A172 (cell line): ENCODE measurements at places on chromosomes 11 and 22. TPM values are rescaled to one million over a fixed set of nuclear protein-coding genes. Genes with fewer than 3 reads are reported as not detected.

DNA sequence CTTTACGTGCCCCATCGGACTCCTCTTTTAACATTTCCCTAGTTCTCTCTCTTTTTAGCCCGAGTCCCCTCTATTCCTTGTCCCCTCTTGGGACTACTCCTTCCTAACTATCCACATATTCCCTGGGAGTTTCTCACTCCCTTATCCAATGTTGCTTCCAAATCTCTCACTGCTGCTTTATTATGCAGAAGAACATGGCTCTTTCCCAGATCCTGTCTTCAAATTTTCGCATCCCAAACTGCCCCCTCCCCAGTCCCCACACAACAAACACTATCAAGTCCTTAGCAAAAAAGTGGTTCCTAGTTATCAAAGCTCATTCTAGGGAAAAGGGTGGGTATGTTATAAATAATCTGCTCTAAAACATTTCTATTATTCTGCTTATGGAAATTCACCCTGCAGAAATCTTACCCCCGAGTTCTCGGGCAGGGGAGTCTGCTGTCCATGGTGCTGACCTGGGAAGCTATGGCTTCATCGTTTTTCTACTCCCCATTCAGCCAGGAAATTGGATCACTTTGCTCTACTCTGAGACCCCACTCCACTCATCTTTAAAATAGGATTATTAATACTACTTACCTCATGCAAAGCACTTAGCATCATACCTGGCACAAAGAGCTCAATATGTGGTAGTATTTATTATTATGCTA, 393.5 kb downstream of the BUD13 start:
- DNase-seq = peak; percentile 6

- no peak for DNase-seq
Observed at GRCh38 chr22:28989484-28989883, 72.1 kb downstream of the C22orf31 start.

GRCh38 chr11:34027516-34028408, 23.8 kb upstream of the CAPRIN1 start:
- no peak for DNase-seq

DNA sequence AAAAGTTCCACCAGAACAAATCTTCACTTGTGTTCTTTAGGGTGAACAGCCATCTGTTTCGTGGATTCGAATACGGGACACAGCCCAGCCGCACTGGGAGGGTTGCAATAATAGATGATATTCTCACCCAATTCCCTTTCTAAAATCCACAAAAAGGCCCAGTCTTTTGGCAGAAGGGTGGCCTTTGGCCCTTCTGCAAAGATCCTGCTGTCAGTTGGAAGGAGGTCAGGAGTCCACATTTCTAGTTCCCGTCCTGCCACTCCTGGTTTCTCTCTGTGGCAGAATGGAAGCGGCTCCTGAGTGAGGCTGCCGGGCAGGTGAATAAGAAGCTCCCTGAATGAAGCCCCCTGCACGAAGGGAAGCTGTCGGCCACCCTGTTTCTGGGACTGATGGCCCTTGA, 11.2 kb upstream of the LINC01488 start:
- DNase-seq = no peak

DNA sequence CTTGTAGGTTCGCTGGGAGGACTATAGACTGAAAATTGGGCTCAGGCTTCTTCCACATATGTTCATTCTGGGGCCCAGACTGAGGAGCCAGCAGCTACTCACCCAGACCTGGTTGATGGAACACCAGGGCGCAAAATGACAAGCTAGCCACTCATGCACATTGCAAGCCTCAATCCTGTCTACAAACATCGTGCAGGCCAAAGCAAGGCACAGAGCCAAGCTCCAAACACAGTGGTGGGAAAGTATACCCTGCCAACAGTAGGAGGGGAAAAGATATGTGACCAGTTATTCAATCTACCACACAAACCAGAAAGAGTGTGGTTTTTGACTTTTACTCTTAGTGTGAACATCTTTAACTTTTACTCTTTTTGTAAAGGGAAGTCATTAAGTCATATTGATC, 660.5 kb downstream of the NTM start:
- no peak for DNase-seq

- DNase-seq = peak; percentile 63
Observed at GRCh38 chr11:126817096-126817495, 183.5 kb downstream of the KIRREL3 start.

DNA sequence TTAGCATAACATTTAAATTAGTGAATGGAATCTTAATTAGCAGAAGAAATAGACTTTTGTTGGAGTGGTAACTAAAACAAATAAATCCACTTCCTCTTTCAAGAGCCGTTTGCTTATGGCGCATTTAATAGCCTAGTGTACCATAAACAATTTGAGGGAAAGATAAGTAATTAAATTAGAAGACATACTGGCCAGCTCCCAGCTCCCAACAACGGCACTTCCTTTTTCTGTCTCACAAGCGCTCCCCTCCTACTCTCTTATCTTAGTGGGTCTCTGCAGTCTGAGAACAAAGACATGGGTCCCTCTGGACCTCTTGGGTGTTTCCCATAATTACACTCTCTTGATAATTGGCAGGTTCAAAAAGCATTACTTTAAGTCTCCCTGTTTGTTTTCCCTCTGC, 146.0 kb downstream of the OPCML start:
- no peak for DNase-seq

DNA sequence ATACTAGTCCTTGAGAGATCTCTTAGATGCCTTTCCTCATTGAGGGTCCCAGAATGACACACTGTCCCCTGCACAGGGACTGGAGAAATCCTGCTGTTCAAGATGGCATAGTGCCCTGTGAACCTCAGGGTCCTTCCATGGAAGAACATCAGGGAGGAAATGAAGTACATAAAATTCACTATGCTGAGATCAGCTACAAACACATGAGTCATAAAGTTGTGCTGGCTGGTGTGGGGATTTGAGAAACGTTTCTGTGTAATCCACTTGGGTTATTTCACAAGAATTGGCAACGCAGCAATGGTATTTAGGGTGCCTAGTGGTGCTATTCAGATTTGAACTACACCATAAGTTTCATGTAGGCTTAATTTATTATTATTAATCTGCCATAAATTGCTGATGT, 174.4 kb downstream of the MAML2 start:
- DNase-seq = peak; percentile 23

GRCh38 chr11:40188848-40189247, 1270.6 kb downstream of the LRRC4C start:
- no peak for DNase-seq

- no peak for DNase-seq
Observed at GRCh38 chr11:67452141-67452952, at the start of gene GPR152. TSS of gene GPR152 (minus strand) at chr11:67452729. CDS start at chr11:67452724, 5 bp downstream.

DNA sequence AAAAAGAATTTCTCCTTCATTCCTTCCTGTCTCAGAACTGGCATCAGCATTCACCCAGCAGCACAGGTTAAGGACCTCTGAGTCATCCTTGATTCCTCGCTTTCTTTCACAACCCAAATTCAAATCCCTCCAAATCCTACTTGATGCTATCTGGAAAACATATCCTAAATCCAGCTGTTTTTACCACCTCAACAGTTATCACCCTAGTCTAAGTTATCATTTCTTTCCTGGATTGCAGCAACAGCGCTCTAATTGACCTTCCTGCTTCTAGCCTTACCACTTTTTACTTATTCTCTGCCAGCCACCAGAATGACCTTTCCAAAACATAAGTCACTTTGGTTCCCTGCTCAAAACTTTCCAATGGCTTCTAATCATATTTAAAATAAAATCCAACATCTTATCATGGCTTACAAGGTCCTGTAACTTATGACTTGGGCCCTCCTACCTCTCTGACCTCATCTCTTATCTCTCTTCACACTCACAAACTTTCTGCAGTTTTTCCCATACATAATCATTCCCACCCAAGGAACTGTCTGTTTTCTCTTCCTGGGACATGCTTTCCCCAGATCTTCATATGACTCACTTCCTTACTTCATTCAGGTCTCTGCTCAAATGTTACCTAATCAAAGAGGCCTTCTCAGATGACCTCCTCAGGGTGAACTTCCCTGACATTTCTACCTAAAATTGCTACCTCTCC, 119.4 kb downstream of the TTC28 start:
- DNase-seq = peak; percentile 60

DNA sequence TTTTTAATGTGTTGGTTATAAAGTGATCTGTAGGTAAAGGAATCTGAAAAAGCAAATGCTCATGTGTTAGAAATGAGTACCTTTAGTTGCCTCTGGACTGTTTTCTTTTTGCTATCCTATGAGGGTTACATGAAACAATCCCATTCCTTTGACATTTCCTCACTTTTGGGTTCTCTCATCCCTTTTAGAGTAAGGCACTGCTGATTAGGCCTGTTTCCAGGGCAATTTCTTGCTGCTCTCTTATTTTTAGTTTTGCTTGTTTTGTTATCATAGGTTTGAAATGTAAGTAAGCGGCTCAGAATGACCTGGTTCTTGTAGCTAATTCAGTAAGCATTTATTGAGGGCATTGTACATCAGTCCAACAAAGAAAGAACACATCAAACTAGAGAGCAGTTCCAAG, 138.9 kb downstream of the DDX10 start:
- no peak for DNase-seq

- DNase-seq = peak; percentile 18
Observed at GRCh38 chr22:25514436-25515180, 49.9 kb upstream of the GRK3 start.

DNA sequence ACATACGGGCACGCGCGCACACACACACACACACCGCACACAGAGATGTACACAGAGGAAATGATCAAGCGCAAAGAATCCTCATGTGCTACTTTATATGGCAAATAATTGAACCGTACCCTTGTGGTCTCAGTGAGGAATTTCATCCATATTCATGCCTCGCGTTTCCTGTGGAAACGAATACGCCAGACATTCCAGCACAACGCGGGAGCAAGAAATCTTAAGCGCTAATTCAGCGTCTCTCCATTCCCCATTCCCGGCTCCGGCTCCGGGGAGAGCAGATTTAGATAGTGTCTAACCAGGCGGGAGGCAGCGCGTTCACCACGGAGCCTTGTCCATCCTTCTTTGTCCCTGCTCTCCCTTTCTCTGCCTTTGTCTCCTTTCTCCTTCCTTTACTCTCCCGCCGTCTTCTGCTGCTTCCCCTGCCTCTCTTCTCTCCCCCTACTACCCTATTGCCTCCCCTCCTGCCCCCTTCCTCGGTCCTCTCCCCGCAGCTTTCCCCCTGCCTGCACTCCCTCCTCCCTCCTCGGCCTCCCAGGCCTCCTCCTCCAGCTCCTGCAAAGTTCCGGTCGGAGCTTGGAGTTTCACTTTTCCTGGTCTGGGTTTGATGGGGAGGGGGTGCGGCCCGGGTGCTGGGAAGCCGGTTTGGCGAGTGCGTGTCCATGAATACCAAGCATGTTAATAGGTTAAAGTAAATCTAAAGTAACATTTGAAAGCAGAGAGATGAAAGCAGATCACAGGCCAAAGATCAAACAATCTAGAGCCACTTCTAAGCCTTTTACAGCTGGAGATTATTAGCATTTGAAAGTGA, 579.3 kb downstream of the BUD13 start:
- DNase-seq = no peak

DNA sequence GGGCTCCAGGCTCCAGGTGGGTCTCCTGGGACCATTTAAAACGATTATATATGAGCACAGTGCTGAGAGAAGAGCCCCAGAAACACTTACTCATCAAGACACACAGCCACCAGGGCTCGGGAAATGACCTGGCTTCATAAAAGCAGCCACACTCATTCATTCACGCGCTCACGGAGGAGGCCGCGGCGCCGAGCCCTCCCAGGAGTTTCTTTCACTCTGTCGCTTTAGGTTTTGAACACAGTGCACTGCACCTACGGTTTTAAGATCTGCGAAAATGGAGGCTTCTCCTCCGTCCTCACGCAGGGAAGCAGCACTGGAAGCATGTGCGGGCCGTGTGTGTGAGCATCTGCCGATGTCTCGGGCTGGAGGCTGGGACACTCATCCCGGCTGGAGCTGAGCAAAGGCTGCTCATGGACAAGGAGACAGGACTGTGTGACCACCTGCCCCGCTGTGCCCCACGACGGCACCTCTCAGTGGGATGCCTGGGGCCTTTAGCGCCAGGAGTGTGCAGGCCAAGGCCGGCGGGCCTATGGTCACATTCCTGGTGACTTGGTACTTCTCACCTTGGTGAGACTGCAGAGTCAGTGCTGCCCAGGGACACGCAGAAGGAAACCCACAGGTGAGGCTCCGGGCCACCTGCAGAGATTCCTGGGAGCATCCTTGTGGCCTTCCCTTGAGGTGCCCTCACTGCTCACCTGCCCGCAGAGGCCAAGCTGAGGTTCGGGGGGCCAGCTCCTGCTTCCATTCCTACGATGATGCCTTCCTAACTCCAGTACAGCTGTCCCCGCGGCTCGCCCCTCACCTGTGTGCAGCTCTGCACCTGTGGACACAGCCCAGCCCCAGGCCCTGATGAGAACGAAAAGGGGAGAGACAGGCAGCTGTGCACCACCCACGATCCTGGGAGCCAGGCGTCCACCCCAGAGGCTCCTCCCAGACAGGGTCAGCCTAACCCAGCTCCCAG, 872.0 kb downstream of the BRD1 start:
- no peak for DNase-seq

DNA sequence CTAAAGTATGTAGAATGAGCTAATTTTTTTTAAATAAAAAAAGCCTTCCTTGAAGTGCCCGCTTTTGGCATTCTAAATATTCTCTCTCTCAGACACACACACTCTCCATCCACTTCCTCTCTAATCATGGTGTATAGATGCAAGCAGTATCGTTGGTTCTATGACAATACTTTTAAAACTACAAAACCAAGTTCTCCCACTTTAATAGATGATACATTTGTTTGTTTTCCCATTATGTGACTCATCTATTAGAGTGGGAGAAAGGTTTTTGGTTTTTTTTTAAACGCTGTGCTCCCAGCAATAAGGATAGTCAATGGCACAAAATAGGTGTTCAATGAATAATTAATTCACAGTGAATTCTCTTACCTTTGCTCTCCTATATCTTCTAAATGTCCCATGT, 44.6 kb downstream of the FZD4 start:
- no peak for DNase-seq

GRCh38 chr11:95688501-95689222, 100.9 kb downstream of the FAM76B start:
- no peak for DNase-seq

GRCh38 chr11:66877588-66878385, 20.9 kb downstream of the LRFN4 start:
- no peak for DNase-seq

DNA sequence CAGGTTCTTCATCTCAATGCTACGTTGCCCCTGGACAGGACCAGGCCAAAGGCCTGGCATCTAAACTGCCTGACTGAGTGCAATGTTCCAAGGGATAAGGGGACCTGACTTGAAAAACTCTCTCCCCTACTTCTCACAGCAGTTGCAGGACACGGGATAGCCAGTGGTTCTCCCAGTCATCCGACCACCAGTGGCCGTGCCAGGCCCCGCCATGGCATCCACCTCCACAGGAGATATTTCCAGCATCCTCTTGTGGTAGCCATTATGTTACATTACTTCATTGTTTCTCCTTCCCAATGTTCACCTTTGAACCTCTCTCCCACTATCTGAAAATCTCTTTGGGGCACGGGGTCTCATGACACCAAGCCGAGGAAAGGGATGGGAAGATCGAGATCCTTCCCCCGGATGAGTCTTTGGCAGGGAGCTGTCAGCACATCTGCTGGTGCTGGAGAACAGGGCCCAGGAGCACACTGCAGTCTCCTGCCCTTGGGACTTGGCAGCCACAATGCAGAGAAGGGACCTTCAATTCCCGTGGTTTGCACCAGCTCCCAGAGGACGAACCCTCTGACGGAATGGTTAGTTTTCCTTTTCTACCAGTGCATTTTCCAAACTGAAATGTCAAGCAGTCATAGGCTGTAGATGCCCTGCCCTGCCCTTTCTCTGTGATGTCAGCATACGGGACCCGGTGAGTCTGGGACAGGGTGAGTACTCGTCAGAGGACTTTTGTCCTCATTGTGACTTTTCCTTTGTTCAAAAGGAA, 121.2 kb downstream of the ETS1 start:
- no peak for DNase-seq

Gene MFRP
- total RNA-seq = not detected in 2 replicates

Gene NLRP14
- total RNA-seq = 0.02 TPM in 1 of 2 replicates, not detected in the other

Gene INPPL1
- total RNA-seq = 55.7 and 73.0 TPM in 2 replicates

Gene ACTN3
- 11.2 TPM in 1 of 2 replicates, not detected in the other for total RNA-seq

Gene MGAT3
- total RNA-seq = 1.3 and 3.1 TPM in 2 replicates
